NCI-H1092 (cell line): ENCODE measurements at places on chromosomes 5 and 9.

DNA sequence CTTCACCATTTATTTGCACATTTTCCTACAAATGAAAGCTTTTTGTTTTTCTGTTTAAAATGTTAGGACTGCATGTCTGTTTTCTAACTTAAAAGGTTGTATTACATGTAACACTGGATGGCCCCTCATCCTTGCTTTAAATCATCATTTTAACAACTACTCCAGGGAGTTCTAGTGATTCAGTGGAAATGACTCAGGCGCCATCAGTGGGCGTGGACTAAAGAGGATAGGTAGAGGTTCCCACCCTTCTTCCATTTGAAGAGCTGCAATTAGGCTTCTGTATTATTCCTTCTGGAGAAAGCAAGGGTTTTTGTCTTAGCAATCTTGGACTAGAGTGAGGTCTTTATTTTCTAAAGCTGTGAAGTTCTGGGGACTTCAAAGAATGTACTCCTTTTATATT lies 213.7 kb downstream of the TMEM38B start:
- no peak for DNase-seq

DNA sequence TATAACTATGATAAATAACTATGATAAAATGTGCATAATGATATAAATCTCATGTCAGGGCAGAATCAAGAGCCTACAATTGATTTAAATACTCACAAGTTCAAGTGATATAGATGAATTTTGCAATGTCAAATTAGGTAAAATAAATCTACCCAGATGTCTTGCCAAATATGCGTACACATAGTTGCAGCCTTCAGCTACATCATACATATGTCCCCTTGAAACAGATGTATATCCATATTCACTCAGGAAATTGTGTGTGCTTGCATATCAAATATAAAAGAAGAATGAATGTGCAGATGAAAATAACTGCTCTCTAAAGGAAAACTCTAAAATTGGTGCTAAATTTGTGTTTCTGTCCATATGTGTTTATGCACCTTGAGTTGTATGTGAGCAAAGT lies 130.7 kb downstream of the CDH12 start:
- no peak for DNase-seq

DNA sequence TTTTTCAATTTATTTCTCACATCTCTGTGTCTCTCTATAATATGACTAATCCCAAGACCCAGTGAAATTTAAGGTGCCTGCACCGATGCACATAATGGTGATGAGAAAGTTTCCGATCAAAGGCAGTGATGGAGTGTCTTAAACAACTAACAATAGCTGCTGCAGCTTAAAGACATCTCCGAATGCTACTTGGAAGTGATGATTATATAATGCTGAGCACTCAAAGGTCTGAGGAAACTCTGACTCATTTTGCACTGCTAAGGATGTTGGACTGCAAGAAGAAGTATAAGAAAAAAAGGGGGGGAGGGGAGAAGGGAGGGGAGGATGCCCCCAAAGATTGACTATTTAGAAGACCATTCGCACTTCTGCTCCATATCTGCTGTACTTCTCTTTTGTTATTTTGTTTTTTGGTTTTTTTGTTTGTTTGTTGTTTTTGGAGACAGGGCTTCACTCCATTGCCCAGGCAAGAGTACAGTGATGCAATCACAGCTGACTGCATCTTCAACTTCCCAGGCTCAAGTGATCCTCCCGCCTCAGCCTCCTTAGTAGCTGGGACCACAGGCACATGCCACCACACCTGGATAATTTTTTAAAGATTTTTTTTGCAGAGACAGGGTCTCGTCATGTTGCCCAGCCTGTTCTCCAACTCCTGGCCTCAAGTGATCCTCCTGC lies 192.2 kb downstream of the HSD17B3 start:
- no peak for DNase-seq

DNA sequence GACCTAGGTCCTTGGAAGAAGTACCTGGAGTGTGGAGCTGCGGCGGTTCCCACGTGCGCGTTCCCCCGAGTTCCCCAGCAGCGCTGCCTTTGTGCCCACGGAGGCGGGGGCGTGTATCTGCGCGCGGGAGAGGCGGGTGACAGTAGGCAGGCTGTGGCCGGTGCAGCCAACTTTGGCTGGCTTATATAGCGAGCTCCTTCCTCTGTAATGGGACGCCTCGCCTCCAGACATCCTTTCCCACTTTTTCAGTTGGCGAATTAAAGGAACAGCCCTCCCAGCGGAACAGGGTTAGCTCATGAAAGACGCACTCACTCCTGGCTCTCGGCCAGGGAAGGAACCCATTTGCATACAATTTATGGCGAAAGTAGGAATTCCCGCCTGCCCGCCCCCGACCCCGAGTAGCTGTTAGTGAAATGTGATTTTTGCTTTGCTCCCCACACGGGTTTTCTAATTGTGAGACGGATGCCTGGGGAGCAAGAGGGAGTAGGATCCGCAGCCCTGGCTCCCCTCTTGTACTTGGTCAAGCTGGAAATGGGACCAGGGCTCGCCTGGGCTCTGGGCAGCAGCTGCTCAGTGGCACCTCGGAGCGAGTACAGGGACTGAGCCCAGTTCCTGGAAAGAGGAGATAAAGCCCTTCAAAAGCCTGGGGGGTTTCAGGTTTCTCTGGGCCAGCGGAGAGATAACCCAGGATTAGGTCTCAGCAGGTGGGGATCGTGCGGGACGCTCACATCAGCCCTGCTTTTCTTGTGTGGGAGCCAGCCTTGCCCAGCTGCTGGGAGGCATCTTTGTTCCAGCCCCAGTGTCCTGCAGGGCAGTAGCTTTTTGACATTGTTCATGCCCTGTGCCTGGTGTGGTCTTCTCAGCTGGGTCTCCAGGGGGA lies at the start of gene TNC:
Gene TNC (minus strand): TSS at position 159 of the 880 bp plus-strand sequence. CDS start 27,139 bp downstream, outside the sequence.
- peak; percentile 63 for DNase-seq

GRCh38 chr5:130112246-130112645 lies 208.0 kb downstream of the CHSY3 start:
- no peak for DNase-seq

GRCh38 chr5:50849554-50849953 lies 183.1 kb downstream of the PARP8 start:
- DNase-seq, result no peak

- no peak for DNase-seq
These were observed 70.6 kb downstream of the DCP2 start for GRCh38 chr5:113047234-113047633.

DNA sequence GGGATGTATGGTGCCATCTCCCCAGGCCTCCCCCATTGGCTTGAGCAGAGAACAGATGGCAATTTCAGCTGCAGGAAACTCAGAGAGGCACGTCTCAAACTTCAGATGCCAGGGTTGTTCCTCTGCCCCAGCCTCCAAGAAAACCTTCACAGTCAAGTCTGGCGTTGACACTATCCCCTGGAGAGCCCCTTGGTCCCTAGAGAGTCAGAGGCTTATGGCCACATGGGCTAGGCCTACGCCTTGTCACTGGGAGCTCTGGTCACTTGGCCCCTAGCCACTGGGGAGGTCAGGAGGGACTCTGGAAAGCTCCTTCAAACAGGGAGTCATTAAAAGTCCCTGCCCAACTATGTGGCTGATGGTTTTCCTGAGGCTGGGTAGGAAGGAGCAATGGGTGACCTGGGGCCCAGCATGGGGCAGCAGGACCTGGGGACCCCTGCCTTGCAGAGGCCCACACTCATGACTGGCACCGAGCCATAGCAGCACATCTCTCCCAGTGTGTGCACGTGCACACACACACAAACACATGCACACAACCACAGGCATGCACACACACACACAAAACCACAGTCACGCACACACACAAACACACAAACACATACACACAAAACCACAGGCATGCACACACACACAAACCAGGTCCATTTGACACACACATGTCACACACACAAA lies 144.2 kb downstream of the GADD45G start:
- DNase-seq, result no peak

- no peak for DNase-seq
These were observed 28.8 kb upstream of the FAT2 start for GRCh38 chr5:151619812-151620460.

DNA sequence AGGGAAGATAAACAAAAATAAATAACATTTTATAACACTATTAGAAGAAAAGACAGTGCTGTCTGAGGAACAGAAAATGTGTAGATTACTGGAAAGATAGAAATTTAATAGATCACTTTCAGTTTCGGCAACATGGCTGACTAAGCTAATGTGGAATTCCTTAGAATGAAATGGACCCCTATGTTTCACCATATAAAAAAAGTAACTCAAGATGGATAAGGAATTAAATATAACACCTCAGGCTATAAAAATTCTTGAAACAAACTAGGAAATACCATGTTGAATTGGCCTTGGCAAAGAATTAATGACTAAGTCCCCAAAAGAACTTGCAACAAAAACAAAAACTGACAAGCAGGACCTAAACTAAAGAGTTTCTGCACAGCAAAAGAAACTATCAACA lies 558.3 kb downstream of the CHSY3 start:
- DNase-seq, result no peak

GRCh38 chr5:149456597-149457392 lies 77.7 kb upstream of the IL17B start:
- no peak for DNase-seq

DNA sequence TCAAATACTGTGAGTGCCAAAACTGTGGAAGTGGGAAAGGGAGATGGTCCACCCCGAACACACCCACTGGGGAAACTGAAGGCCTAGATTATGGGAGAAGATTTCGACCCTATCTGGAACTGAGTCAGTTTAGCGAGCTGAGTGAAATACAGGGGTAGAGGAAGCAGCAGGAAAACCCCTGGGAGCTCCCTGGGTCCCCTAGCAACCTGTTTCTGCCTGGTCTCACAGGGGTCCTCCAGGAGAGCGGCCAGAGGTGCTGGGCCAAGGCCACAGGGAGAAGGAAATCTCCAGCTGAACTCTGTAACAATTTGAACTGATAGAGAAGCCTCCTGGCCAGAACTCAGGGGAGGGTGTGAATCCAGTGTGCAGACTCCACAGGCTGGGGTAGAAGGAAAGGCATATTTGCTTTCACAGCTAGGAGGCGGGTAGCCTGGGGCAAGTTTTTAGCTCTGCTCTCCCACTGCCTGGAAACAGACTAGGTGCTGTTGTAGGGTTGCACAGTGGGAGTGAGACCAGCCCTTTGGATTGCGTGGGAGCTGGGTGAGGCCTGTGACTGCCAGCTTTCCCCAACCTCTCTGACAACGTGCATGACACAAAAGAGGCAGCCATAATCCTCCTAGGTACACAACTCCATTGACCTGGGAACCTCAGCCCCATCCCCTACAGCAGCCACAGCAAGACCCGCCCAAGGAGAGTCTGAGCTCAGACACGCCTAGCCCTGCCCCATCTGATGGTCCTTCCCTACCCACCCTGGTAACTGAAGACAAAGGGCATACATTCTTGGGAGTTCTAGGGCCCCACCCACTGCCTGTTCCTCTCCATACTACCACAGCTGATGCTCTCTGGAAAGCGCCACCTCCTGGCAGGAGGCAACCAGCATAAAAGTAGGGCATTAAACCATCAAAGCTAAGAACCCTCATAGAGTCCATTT lies 78.8 kb upstream of the GPBP1 start:
- DNase-seq, result no peak

DNA sequence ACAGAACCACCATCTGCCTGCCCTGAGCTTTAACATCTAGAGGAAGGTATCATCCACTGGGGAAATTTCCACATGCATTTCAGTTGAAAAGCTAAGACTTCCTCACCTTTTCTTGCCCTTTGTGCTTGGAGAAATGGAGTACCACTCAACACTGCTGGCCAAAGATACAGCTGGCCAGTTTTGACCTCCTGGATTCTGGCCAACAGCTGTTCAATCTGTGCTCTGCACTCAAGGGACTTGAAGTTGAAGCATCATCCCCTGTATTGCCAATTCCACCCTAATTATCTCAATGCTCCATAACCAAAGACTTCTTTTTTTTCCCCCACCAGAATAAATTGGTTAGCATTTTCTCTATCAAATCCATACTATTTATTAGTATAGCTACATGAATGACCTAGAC lies 70.4 kb upstream of the PRDM9 start:
- DNase-seq, result peak; percentile 49

- DNase-seq, result no peak
These were observed 126.0 kb upstream of the BOD1 start for GRCh38 chr5:173742432-173742816.

- no peak for DNase-seq
These were observed 104.1 kb downstream of the CD180 start for GRCh38 chr5:67092535-67092934.

GRCh38 chr9:114574438-114574837 lies 13.1 kb upstream of the ATP6V1G1 start:
- DNase-seq, result no peak

DNA sequence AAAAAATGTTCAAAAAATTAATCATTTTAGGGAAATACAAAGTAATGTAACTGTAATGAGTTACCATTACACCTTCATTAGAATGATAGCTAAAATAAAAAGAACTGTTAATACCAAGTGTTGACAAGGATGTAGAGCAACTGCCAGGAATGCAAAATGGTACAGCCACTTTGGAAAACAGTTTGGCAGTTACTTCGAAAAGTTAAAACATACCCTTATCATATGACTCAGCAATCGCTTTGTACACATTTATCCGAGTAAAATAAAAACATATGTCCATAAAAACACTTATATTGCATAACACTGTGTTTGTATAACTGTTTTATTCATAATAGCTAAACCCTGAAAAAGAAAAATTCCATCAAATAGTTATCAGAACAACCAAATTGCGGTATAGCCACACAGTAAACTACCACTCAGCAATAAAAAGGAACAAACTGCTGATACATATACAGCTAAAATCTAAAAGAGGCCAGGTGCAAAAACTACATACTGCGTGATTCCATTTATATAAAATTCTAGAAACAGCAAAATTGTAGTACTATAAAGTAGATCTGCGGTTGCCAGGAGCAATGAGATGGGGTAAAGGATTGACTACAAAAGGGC lies 61.7 kb downstream of the RFX3 start:
- no peak for DNase-seq

DNA sequence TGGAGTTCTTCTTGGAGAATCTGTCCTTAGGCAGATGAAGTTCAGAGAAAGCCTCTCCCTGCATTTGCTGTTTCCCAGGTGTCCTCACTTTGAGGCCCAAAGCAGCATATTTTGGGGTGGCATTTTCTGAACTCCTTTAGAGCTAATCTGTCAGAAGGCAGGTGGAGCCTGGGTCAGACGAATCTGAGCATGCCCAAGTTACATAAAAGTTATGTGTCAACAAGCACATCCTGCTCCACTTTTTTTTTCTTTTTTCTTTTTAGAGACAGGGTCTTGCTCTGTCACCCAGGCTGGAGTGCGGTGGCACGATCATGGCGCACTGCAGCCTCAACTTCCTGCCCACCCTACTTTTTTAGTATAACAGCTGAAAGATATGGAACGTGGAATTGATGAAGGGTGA lies 41.3 kb upstream of the HSPA9 start:
- DNase-seq, result no peak

DNA sequence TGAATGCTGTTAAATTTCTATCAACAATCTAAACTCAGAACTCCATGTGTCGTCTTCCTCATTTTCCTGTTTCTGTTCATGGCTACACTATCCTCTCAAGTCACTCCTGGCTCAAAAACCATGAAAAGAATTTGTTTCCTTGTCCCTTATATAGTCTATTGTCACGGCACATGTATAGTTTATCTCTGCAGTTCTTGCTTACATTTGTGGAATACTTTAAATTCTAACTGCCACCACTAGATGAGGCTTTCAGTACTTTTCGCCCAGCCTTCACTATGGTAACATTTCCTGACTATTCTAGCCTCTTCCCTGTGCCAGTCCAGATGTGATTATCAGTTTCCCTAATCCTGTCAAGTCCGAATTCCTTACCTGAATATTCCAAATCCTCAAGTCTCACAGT lies 34.6 kb downstream of the PKD2L2 start:
- no peak for DNase-seq

GRCh38 chr9:91248707-91249106 lies 113.0 kb downstream of the AUH start:
- no peak for DNase-seq

GRCh38 chr9:127841087-127841835 lies 13.2 kb downstream of the ENG start:
- no peak for DNase-seq

GRCh38 chr9:68648971-68649370 lies 56.1 kb upstream of the PIP5K1B start:
- no peak for DNase-seq
